ENCODE measurements at places on chromosomes 12 and 14. TPM values are rescaled to one million over a fixed set of nuclear protein-coding genes. Genes with fewer than 3 reads are reported as not detected.

The CFL2 gene
- 54.9 TPM for total RNA-seq

The ANGEL1 gene
- 13.3 TPM for total RNA-seq

The DEPDC4 gene
- 6.9 TPM for total RNA-seq

The KRT71 gene
- not detected for total RNA-seq

The TARBP2 gene
- 35.2 TPM for total RNA-seq

The TAS2R14 gene
- total RNA-seq: 1.9 TPM

The CELA1 gene
- total RNA-seq: not detected

Data from epithelial cell of alveolus of lung (primary cell).